Fibroblast of skin of left biceps (primary cell): ENCODE measurements at places on chromosomes 3 and 15.

DNA sequence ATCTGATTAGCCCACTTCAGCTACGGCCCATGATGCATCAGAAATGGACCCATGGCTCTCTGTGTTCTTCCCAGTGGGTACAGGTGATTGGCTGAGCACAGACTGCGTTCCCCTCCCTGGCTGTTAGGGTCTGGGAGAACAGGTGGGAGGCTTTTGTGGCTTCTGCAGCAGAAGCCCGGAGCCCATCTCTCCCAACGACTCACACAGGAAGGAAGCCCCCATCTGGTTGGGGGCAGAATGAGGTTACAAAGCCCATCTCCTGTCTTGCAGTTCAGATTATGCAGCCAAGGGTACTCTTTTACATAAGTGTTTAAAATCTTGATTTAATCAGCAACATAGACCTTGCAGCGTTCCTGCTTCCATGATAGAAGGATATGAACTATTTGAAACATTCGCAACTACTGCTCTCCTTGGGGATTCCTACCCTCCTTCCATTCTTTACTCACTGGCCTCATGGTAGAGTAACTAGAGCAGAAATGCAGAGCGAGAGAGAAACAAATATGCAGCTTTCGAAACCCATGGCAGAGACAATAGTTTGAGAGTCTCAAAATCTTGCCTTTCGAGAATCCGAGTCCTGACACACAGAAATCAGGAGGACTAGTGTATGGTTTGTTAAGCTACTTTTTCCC lies 291.3 kb downstream of the TLE3 start:
- DNase-seq = no peak

DNA sequence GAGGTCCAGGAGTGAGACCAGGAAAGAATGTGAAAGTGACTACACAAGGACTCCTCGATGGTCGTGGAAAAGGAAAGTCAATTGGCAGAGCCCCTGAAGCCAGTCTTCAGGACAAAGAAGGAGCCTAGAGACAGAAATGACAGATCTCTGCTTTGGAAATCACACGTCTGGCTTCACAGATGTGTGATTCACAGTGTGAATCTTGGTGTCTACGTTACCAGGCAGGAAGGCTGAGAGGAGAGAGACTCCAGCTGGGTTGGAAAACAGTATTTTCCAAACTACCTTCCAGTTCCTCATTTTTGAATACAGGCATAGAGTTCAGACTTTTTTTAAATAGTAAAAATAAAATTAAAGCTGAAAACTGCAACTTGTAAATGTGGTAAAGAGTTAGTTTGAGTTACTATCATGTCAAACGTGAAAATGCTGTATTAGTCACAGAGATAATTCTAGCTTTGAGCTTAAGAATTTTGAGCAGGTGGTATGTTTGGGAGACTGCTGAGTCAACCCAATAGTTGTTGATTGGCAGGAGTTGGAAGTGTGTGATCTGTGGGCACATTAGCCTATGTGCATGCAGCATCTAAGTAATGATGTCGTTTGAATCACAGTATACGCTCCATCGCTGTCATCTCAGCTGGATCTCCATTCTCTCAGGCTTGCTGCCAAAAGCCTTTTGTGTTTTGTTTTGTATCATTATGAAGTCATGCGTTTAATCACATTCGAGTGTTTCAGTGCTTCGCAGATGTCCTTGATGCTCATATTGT lies 6.0 kb downstream of the CCR2 start:
- DNase-seq = no peak

- DNase-seq = peak; percentile 83
Measured at GRCh38 chr3:48635222-48636021, at the start of gene SLC26A6. Gene SLC26A6 (minus strand): TSS chr3:48635461. CDS start chr3:48635393, 68 bp downstream.

DNA sequence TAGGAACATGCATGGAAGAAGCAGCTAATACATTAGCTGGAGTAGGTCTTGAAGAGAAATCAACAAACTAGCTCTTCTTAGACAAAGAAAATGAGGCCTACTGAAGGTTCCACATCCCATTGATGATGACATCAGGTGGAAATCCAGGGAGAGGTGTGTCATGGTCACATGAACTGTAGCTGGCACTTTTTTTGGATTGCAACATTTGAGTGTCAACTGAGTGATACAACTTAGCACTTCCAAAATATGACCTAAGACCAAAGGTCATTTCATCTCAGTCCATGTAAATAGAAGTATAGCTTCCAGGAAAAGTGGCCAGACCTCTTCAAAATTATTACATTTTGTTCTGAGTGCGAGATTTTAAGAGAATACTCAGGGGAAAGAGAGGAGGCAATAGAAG lies 117.2 kb upstream of the MEIS2 start:
- no peak for DNase-seq

DNA sequence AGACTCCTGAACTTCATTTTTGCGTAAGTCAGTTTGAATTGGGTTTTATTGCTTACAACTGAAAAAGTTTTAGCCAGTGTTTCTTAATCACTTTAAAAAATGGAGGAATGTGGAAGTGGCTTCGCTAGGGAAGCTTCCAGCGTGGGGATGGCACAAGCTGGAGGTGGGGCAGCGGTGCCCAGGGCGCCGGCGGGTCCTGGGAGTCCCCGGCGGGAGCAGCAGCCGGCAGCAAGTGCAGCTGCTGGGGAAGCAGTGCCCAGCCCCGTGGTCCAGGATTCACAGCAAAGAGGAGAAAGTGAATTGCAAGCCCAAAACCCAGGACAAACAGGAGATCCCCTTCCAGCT lies 301.8 kb upstream of the PROK2 start:
- DNase-seq = no peak

GRCh38 chr3:110727056-110727455 lies 344.6 kb upstream of the NECTIN3 start:
- DNase-seq = no peak

DNA sequence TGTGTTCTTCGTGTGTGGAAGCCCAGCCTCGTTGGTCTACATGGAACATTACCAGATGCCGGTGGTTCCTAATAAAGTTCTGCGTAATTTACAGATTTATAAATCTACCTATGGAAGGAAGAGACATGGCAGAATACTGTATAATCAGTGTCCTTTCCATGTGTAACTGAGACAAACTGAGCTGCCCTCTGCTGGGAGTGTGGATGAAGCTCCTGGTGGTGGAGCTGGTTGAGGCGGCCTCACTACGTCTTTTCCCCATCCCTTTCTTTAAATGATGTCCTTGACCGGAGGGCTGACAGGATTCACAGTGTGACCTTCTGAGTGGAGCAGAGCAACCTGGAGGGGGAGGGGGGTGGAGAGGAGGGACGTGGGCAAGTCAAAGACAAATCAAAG lies 267.0 kb upstream of the CHRM5 start:
- no peak for DNase-seq

- DNase-seq = no peak
Measured at GRCh38 chr15:51864408-51865056, 35.1 kb downstream of the TMOD3 start.

- DNase-seq = no peak
Measured at GRCh38 chr15:79017953-79018352, 72.6 kb downstream of the RASGRF1 start.

- no peak for DNase-seq
Measured at GRCh38 chr15:78739206-78739605, 72.1 kb downstream of the ADAMTS7 start.

DNA sequence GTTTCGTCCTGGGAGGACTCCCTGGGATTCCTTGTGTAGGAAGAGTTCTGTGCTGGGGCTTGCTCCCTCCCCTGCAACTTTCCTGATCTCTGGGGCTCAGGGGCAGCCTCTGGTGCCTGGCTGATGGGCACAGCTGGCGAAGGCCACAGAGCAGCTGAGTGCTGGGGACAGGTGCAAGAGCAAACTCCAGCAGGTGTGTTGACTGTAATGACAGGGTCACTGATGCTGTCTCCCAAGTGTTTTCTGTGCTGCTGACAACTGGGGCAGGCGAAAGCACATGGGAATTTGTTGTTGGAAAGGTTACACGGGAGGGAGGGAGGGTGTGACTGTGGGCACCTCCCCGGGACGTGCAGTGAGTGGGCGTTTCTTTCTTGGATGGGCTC lies 21.6 kb downstream of the CPN2 start:
- DNase-seq = no peak

DNA sequence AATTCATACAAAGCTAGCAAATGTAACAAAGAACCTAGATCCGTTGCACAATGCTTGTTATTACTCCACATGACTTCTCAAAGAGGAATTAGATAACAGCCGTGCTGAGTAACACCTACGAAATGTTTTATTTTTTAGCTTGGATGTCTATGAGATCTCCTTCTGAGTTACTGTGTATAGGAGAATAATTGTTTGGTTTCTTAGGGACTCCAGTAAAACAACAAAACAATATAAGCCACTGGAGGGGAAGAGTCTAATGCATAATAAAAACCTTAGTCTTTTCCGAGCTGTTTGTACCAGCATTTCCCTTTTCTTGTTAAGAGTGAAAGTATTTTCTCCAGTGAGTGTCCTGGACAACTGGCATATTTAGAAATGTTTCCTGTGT lies 15.6 kb downstream of the SNAP23 start:
- peak; percentile 8 for DNase-seq

DNA sequence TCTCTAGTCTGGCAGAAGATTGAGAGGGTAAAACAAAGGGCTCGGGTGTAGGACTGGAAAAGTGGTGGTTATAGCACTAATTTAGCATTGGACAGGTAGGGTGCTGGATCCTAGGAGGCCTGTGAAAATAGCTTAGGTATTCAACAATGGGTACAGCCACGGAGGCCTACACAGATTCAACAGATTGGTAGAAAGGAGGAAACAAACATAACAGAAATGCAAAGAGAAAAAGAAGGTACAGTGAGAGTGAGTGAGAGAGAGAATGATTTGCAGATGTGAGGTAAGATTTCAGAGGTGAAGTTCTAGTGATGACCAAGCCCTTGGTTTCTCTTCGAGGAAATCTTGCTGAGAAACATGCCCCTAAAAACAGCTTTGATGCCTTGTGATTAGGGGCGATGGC lies 37.9 kb downstream of the ADIPOQ start:
- no peak for DNase-seq

GRCh38 chr3:81585056-81585455 lies 176.4 kb downstream of the GBE1 start:
- DNase-seq = no peak

- DNase-seq = no peak
Measured at GRCh38 chr3:24687671-24688070, 193.0 kb upstream of the THRB start.

GRCh38 chr3:84600703-84601225 lies 358.0 kb upstream of the CADM2 start:
- DNase-seq = no peak

DNA sequence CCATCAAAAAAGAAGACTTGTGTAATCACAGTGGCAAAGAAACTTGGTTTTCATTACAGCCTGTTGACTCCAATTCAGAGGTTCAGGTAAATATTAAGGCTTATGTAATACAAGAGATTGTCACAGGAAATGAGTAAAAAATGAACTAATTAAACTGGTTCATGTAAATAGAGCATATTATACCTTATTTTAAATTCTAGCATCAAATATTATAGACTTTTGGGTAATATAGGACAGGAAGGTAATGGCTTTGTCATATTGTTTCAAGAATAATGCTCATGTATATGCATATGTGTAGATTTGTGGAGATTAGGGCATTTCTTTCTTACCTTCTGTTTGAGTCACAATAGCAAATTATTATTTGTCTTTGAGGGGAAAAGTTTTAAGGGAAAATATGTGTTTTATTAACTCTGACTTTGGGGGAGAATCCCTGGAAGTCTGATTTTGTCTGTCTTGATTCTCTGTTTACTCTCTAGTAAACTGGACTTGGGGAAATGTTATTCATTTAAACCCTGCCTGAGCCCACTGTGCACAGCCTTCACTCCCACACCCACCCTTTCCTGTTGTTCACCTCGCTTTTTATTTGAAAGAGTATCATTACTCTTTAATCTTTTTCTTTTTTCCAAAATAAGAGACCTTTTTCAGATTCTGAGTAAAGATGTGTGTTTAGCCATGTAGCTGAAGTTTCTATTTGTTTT lies 43.0 kb downstream of the RASA2 start:
- no peak for DNase-seq

- DNase-seq = no peak
Measured at GRCh38 chr15:92365906-92366305, 27.8 kb upstream of the ST8SIA2 start.

- DNase-seq = no peak
Measured at GRCh38 chr15:59524331-59524731, 86.3 kb downstream of the FAM81A start.

DNA sequence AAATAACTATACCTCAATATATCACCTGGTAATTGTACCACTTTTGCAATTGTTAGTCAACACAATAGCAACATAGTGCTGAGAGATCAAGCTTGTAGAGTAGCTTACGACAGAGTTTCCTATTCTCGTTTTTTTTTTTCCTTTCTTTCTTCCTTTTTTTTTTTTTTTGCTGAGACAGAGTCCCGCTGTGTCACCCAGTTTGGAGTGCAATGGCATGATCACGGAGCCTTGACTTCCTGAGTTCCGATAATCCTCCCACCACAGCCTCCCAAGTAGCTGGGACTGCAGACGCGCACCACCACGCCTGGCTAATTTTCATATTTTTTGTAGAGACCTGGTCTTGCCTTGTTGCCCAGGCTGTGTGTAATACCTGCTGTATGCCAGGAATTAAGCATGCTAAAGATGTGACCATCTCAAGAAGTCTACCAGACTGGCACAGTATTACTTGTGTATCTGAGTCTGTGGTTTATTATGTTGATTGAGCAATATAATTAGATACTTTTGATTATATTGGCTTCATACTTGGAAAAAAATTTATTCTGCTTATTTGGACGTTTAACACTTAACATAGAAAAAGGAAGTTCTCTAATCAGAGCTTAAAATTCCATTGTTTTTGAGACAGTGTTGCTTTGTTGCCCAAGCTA lies 3.0 kb downstream of the SELENOT start:
- DNase-seq = no peak

DNA sequence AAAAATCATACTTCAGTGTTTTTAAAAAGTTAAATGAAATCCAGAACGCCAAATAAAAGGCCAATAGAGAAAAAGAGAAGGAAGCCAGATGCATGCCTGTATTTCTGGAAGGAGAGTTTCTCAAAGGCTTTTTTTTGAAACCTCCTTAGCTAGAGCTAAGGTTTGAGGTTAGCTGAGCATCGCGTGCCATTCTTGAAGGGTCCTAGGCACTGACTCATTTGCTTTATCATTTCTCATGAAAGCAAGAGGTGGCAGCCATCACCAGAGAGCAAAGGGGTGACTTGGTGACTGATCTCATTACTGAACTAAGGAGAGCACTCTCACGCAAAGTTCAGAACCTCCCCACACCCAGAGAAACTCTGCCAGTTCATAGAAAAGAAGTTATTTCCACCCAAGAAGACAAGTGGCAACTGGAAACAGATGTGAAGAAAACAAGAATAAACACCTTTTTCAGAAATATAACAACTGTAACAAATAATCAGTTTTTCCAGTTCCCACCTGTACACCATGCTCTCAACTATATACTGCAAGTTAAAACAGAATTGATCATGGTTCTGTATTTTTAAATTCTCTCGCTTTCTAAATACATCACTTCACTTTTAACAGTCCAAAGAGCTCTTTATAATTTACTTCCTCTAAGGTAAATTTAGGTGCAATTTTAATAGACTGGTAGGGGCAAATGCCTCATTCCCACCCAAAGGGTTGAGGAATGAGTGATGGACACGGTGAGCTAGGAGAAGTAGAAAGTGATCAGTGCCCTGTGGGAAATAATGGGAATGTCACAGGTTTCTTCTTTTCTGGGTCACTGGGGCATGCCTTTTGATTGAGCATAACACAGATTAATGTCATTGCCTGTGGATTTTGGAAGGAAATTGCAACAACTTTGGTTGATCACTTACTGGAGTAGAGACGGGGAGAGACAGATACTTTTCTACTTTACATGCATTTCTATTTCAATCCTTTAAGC lies 24.7 kb downstream of the GPR15 start:
- no peak for DNase-seq
